GDM1 (cell line): ENCODE measurements at places on chromosomes 2 and 18.

DNA sequence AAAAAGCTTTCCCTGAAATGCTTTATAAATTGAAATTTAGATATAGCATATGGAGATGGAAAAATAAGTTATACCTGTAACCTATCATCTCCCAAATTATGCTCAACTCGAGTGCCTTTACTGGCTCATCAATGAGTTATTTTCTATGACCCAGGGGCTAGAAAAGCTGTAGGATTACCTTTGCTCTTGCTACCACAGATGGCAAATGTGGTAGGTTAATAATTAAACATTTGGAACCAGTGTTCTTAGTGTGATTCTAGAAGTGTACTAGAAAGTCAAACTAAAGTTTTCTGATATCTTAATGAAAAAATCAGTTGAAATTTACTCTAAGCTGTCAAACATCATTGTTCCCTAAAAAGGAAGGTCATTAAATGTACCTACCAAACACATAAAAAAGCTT lies 22.5 kb downstream of the ALS2 start:
- DNase-seq: no peak

- DNase-seq: no peak
Measured at GRCh38 chr2:149799013-149799705, 211.6 kb upstream of the MMADHC start.

- DNase-seq: no peak
Measured at GRCh38 chr2:196849895-196850294, 40.7 kb upstream of the C2orf66 start.

DNA sequence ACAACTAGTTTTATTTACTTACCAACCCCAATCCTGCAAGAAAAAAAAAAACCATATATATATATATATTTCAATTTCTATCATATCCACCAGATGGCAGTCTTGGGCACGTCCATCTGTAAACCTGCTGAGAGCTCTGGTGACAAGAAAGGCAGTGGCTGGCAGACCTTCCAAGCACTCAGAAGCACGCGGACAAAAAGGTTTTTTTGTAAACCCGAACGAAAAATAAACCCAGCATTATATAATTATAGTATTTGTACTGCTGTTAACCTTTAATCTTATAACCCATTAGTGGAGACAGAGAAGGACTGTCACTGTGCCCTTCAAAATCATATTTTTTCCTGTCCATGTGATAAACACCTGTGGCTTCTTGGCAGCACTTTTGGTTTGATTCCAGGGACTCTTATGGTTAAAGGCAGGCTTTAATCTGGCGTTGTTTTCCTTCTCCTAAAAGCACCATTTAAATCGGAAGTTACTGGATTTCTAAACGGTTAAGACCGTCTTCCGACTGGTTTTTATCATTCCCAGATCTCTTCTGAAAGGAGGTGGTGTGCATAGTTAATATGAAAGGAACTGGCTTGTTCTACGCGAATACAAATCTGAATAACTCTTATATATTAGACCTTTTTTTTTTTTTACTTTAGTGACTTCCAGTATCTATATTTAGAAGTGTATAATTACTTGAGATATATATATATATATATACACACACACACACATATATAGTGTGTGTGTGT lies 31.0 kb upstream of the SLC3A1 start:
- peak; percentile 41 for DNase-seq

GRCh38 chr2:237723602-237724001 lies 75.0 kb upstream of the RBM44 start:
- no peak for DNase-seq

DNA sequence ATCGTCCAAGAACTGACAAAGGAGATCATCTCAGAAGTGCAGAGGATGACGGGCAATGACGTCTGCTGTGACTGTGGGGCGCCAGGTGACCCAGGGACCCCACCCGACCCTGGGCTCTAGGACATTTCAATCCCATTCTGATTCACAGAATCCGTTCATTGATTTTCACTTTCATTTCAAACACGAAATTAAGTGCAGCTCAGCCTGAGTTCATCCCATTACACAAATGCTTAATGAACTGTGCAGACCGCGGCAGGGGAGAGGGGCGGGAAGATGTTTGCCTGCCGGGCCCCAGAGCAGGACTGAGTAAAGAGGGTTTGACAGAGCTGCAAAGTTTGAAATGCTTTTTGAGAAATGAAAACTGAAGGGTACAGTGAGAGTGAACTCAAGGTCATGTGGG lies 67.1 kb downstream of the ITGB1BP1 start:
- no peak for DNase-seq

GRCh38 chr18:12479536-12479935 lies 71.8 kb downstream of the PRELID3A start:
- no peak for DNase-seq

GRCh38 chr2:215612786-215613185 lies 176.9 kb upstream of the FN1 start:
- DNase-seq: no peak

DNA sequence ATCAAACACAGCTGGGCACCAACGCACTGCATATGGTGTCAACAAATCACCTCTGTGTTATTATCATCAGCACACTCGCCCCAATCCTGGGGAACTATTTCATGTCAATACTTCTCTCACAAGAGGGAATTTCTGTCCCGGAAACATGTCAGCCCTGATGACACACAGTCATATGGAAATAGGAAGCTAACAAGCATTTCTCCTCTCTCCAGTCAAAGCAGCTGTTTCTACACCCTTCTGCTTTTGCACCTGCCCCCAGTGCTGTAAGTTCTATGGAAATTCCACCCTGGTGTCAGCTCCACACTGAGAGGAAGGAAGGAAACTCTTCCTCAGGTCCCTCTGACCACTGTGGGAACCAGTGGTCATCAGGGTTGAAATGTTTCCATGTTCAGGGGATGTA lies 447.6 kb upstream of the ID2 start:
- DNase-seq: no peak

DNA sequence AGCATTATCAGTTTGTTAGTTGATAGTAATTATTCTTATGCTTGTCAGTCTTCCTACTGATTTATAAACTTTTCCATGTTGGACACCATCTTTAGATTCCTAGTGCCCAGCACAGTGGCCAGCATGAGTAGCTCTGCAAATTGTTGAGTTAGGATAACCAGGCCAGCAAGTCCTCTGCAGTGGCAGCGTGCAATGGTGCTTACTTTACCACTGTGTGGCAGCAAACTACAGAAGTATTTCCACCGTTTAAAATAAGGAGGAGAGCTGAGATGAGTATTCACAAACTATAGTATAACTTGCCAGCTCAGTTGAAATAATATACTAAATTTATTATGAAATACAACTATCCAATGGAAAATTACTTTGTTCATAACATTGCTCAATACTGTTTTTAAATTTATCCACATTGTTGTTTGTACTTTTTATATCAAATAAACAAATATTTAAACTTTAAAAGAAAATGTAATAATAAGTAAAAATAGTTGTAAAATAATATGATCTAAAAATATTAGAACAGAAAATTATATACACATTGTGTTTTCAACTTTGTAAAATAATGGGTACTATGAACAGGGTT lies 9.3 kb upstream of the THADA start:
- peak; percentile 11 for DNase-seq

- DNase-seq: no peak
Measured at GRCh38 chr2:48070415-48070814, 164.1 kb upstream of the FBXO11 start.

- DNase-seq: no peak
Measured at GRCh38 chr2:65799141-65799854, 366.9 kb upstream of the SPRED2 start.

GRCh38 chr2:119283873-119284331 lies 60.3 kb downstream of the STEAP3 start:
- no peak for DNase-seq
